Stimulated activated CD4-positive, alpha-beta T cell treated with anti-CD3 and anti-CD28 coated beads, Interleukin-4, amount 100 ng/mL, for 48 hours (primary cell): ENCODE measurements at places on chromosomes 4 and X.
A peak's percentile ranks its signal among the peaks of the same experiment; 100 is the strongest.

GRCh38 chrX:150730719-150731118 lies 37.5 kb downstream of the MTMR1 start:
- no peak for DNase-seq

- DNase-seq, result no peak
Observed at GRCh38 chrX:54237014-54237413, 54.0 kb upstream of the FAM120C start.

DNA sequence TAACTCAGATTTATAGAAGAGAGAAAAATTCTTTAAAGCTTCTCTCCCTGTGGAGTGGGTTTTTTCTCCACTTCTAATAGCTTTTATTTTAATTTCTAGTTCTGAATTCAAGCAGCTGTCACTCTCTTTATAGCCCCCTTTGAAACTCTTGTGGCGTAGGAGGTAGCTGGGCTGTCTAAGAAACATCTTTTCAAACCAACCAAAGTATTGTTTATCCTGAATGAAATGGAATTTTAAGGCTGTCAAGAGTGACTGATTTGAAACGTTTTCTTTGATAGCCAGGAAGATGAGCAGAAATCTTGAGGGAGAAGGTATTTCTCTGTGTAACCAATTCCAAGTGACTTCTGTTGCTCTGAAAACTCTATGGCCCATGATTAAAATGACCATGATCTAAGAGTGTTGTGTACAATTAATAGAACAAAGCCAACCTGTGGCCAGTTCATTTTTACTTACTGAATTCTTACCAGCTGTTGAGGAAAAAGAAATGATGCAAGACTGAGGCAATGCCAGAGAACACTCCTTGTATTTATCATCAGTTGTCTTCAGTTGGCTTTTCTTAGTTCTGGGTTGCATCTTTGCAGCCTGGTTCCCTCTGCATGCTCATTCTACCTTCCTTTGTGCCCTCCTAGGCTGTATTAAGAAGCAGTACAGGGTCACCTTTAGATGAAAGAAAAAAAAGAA lies 298.4 kb downstream of the ARHGAP10 start:
- no peak for DNase-seq

GRCh38 chr4:78320349-78320935 lies 231.1 kb upstream of the ANXA3 start:
- no peak for DNase-seq

GRCh38 chrX:27728291-27728690 lies 79.5 kb upstream of the MAGEB10 start:
- no peak for DNase-seq

- no peak for DNase-seq
Observed at GRCh38 chr4:108628411-108628810, 8.0 kb downstream of the RPL34 start.

DNA sequence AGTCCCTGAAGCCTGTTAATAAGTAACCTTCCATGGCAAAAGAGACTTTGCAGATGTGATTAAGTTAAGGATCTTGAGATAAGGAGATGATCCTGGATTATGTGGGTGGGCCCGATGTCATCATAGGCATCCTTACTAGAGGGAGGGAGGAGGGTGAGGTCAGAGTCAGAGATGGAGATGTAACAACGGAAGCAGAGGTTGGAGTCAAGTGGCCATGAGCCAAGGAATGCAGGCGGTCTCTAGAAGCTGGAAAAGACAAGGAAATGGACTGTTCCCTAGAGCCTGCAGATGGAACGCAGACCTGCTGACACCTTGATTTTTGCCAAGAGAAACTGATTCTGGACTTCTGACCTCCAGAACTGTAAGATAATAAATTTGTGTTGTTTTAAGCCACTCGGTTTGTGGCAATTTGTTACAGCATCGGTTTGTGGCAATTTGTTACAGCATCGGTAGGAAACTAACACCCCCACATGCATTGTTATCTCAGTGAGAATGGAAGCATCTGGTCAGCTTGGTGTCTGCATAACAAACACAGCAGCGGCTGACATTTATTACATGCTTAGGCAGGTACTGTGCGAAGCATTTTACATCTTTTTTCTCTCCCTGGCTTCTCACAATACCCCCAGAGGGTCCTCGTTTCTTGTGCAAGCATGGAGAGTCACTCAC lies 55.6 kb downstream of the CLDN34 start:
- no peak for DNase-seq

DNA sequence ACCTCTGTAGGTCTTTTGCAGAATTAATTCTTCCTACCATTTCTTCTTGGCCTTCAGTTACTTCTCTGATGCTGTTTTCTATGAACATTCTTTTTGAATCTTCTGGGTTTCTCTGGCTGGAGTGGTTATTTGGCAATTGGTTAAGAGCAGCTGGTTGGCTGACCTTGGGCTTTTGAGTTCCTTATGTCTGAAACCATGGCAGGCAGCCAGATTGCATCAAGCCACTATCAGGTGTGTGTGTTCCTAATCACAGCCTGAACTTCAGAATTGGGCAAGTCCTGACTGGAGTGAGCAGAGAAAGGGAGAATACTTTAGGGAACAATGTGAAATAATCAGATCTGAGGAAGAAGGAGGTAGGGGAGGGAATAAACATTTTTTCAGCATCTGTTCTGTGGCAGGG lies 90.2 kb downstream of the ARHGAP10 start:
- no peak for DNase-seq

- DNase-seq, result no peak
Observed at GRCh38 chrX:13892856-13893255, 76.0 kb upstream of the GPM6B start.

- no peak for DNase-seq
Observed at GRCh38 chr4:163598028-163598427, 103.5 kb downstream of the TMA16 start.

- no peak for DNase-seq
Observed at GRCh38 chr4:179225594-179225993, 1783.4 kb upstream of the AGA start.

- DNase-seq, result peak; percentile 0
Observed at GRCh38 chrX:14529290-14529989, at the start of gene GLRA2. GLRA2 (plus strand) TSS chrX:14529536; CDS start chrX:14530058, 522 bp downstream.

DNA sequence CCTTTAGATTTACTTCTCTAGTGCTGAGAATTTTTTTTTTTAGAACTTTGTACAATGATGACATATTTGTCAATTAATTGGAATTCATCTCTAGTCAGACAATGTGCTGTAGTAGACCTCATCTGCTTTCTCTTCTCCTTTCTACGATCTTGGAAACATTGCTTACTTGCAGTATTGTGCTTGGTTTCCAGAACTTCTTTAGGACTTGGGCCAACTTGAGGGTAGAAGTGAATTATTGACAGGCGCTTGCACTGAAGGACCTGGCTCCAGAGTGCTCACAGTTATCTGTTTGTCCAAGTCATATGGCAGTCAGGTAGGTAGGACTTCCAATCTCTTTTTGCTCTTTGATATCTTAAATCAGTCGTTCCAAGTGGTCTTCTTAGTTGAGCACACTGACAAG lies 39.6 kb downstream of the FNIP2 start:
- no peak for DNase-seq

DNA sequence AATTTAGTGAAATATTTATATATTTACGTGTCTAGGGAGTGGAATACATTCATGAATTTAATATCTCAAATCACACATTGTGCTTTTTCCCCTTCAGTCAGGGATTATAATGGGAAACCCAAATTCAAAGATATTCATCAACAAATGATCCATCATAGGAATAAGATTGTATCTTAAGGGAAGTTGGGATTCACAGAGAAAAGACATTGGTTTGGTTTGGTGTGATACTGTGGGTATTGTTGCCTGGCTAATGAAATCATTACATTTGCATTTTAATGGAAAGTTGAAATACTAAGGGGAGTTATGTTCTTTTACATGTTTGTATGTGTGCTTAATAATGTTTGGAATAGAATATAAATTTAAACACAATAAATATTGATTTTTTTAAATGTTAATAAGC lies 1.7 kb downstream of the TET2 start:
- DNase-seq, result no peak

- DNase-seq, result no peak
Observed at GRCh38 chr4:7186516-7187167, 5.7 kb upstream of the SORCS2 start.

GRCh38 chr4:102438396-102439235 lies 62.5 kb upstream of the NFKB1 start:
- no peak for DNase-seq

DNA sequence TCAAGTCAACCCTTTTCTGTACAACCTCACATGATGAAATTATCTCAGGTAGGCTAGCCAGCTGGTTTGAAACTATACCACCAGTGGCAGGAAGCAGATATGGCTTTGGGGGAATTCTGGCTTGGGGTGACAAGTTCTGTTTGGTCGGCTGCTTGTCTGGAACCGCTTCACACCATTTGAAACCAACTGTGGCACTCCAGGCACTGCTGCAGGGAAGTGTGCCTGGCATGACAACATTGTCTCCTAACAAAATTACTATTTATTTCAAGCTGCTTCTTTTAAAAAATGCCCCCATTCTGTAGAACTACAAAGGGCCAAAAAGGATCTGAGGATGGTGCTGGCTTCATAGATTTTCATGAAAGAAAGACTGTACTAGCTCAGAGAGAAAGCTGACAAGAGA lies 37.1 kb upstream of the GPM6B start:
- no peak for DNase-seq

GRCh38 chrX:110805303-110805702 lies 9.7 kb upstream of the CHRDL1 start:
- DNase-seq, result no peak

- DNase-seq, result no peak
Observed at GRCh38 chr4:93127489-93127888, 701.1 kb upstream of the ATOH1 start.

GRCh38 chr4:121900132-121900983 lies 30.1 kb upstream of the BBS7 start:
- DNase-seq, result peak; percentile 26

- no peak for DNase-seq
Observed at GRCh38 chr4:184953971-184954370, 64.3 kb upstream of the HELT start.

DNA sequence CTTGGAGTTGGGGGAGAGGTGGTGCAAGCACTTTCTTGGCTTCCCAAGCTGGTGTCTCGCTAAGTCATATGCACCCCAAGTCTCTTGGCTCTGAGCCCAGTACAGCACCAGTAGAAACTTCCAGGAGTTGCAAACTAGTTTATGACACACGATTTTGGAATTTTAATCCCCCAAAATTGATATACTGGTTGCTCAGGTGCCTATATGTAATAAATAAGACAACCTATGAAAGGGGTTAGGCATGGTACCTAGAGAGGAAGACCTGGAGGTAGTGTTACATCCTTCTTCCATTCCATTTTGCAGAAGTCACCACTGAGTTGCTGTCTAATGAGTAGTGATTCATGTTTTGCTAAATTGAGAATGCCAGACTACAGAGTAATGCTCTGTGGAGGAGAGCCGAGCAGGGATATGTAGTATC lies 4.3 kb upstream of the SLC4A4 start:
- no peak for DNase-seq

DNA sequence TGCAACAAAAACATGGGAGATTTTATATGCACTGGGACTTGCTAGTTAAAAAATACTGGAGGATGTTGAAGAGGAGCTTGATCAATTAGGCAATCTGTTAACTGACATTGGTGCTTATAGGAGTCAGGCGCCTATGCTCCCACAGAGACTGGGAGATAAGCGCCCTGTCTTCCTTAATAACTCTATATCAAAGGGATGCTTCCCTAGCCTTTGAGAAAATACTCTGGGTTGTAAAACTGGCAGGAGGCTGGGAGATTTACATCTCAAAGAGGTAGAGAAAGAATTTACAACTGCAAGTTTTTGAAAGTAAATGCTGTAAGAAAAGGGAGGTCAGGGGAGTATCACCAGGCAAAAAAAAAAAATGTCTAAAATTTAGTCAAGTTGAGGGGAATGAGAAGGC lies 325.4 kb downstream of the PCDH10 start:
- no peak for DNase-seq

GRCh38 chr4:41413670-41414411 lies 124.1 kb upstream of the LIMCH1 start:
- DNase-seq, result no peak

GRCh38 chr4:2925496-2925895 lies 37.7 kb downstream of the NOP14 start:
- no peak for DNase-seq

GRCh38 chr4:186699881-186700397 lies 23.7 kb downstream of the FAT1 start:
- DNase-seq, result no peak

- DNase-seq, result no peak
Observed at GRCh38 chr4:80471756-80472155, 136.2 kb downstream of the CFAP299 start.
